ENCODE measurements at places on chromosomes 4 and X.

- DNase-seq = no peak
Measured at GRCh38 chrX:109184506-109185139, 297.3 kb downstream of the GUCY2F start.

- no peak for DNase-seq
Measured at GRCh38 chrX:154693394-154693793, 40.0 kb upstream of the CTAG2 start.

- DNase-seq = no peak
Measured at GRCh38 chrX:134868771-134869495, 121.9 kb upstream of the SMIM10 start.

GRCh38 chr4:52408032-52408431 lies 251.1 kb downstream of the USP46 start:
- DNase-seq = no peak

- DNase-seq = no peak
Measured at GRCh38 chr4:42436928-42437565, 39.8 kb downstream of the SHISA3 start.

DNA sequence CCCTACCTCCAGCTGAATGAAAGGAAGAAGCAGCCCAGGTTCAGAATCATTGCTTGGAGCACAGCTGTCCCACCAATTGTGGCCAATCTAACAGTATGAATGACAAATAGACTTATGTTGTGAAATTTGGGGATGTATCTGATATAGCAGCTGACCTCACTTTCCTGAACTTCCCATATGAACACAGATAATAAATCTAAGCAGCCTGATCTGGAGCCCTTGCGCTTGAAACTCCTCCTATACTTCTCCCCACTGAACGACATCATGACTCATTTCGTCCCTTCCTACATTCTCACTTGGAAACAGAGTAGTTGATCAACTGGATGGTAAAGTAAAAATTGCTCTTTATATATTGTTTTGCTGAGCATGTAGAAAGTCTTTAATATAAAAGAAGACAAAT lies 24.2 kb upstream of the AMELX start:
- DNase-seq = no peak

GRCh38 chr4:113951263-113951662 lies 28.2 kb downstream of the ARSJ start:
- no peak for DNase-seq

GRCh38 chr4:115357776-115358175 lies 244.4 kb upstream of the NDST4 start:
- no peak for DNase-seq

DNA sequence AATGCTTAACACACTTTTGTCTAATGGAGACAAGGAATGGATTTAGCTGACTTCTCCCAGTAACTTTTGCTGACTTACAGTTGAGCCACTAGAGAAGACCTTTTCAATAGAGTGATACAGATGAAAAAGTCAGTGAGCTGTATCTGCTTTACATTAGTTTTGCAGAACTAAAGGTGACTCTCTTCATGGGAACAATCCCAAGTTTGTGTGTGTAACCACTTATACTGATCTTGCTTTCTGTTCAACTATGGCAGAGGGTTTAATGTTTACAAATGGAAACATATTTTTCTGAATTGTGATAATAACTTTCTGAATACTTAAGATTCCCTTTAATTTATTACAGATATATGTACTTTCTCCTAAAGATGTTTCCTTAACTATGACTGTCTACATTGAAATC lies 182.6 kb upstream of the PUDP start:
- no peak for DNase-seq

GRCh38 chr4:168923526-168924194 lies 86.4 kb downstream of the CBR4 start:
- peak; percentile 57 for DNase-seq

DNA sequence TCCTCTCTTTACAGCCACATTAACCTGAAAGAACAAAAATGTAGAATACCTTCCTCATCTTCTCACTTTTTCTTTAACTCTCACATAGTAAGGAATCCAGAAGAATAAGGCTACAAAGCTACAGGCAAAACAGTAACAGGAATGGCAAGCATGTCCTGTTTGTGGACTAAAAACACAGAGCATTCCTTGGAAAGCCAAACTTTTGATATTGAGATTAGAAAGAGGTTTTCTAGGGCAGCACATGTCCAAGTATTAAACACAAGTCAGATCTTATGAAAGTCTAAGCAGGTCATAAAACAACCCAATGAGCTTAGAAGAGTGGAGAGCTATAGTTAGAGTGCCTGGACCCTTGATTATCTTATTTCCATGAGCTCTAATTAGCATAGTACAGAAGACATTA lies 58.2 kb upstream of the FAM9C start:
- no peak for DNase-seq

GRCh38 chr4:3805026-3805425 lies 38.8 kb downstream of the ADRA2C start:
- DNase-seq = no peak

- no peak for DNase-seq
Measured at GRCh38 chr4:82753238-82753637, 45.4 kb downstream of the SCD5 start.

GRCh38 chrX:68838571-68838910 lies 9.7 kb downstream of the EFNB1 start:
- DNase-seq = no peak

GRCh38 chrX:17373337-17373736 lies 1.7 kb upstream of the NHS start:
- no peak for DNase-seq

GRCh38 chrX:118523920-118524319 lies 28.3 kb downstream of the DOCK11 start:
- no peak for DNase-seq

GRCh38 chr4:56681158-56681852 lies at the start of gene HOPX:
TSS of gene HOPX (minus strand) at chr4:56681296. CDS start at chr4:56657816, 23,480 bp downstream.
- peak; percentile 68 for DNase-seq

DNA sequence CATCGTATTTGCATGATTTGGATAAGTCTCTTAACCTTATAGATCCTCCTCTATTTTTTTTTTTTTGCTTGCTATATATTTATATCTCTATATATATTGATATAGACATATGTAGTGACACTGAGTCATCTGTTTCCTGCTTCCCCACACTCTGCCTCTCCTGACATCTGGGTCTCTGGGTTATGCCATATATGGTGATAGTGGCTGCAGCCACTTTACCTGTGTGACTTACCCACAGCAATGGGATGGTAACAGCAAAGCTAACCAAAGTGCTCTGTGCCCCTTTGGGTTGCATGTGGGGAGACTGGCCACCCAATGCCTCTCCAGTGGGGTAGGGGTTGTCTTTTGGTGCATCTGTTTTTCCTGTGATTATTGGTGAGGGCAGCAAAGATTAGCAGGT lies 14.5 kb downstream of the CMC4 start:
- DNase-seq = no peak

- no peak for DNase-seq
Measured at GRCh38 chr4:89136525-89136924, 25.2 kb downstream of the TIGD2 start.

- DNase-seq = no peak
Measured at GRCh38 chr4:99052902-99053301, 35.7 kb downstream of the ADH5 start.

DNA sequence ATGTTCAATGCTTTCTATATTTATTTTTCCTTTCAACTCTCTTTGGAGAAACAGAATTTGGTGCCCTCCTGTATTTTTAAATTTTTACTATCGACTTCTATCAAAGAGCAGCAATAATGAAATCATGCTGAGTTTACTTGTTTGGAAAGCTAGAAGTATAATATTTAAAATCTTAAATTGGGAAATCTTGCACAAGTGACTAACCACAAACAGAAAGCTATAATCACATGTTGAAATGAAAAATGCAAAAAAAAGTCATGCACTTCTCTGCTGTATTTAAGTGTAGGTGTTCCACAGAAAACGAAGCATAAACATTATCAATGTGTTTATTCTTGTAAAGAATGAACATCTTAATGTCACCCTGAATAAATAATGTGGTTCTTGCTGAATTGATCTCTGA lies 306.1 kb downstream of the PCDH18 start:
- DNase-seq = no peak

GRCh38 chr4:153114771-153115321 lies 89.4 kb upstream of the TRIM2 start:
- peak; percentile 52 for DNase-seq

DNA sequence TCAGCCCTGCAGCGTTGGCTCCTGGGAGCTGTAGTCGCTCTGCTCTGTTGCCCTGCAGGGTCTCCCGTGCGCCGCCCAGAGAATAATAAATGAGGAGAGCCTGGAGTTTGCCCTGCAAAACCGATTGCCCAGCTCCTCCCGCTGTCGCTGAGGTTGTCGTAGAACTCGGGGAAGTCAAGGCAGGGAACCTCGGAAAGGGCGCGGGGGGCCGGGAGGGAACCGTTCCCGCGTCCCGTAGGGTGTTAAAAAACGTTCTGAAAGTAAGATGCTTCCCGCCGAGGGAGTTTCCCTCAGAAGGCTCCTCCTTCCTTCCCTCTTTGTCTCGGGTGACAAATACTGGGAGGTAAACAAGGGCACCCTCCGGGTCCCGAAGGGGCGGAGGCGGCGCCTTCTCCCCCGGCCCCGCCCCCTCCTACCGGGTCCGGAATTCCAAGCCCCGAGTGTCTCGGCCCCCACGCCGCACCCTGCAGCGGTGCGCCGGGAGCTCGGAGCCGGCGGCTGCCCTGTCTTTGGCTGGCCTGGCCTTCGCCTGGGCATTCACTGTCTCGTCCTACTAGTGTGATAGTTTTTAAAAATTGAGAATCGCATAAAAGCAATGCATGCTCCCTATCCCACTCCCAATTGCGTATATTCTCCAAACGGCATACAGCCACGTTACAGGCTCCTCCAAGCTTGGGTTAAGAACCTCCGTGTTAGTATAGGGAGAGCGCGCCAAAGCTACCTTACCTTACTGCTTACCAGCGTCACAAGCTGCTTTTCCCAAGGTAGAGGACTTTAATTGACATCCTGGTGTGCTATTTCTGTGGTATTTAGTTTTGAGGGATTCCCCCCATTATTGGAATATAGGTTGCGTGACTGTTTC lies 964 bp upstream of the HMGB2 start:
- no peak for DNase-seq

DNA sequence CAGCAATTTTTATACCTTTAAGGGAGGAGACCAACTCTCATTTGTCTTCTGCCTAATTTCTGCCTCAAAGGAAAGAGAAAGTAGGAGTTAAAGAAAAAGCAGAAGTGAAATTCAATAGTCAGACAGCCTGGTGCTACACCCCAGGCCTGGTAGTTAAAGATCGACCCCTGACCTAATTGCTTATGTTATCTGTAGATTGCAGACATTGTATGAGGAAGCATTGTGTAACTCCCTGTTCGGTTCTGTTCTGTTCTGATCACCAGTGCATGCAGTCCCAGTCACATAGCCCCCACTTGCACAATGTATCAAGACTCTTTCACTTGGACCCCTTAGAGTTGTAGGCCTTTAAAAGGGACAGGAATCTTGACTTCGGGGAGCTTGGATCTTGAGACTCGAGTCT lies 335.9 kb upstream of the AR start:
- no peak for DNase-seq

DNA sequence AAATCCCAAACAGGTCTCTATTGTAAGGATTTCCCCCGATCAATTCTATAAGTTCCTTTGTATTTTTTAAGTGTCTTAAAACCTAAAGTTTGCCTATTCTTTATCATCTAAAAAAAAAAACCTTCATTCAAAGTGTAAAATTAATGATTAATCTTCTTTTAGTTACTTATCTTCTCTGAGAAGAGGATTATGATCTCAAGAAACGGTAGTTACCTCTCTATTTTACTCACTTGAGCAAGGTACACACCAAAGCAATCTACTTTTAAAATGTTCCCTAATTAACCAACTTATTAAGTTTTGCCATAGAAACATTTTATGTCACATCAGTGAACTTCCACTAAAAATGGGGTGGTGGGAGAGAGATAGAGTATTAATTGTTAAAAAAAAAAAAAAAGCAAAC lies 15.2 kb upstream of the GALNT7 start:
- DNase-seq = no peak

DNA sequence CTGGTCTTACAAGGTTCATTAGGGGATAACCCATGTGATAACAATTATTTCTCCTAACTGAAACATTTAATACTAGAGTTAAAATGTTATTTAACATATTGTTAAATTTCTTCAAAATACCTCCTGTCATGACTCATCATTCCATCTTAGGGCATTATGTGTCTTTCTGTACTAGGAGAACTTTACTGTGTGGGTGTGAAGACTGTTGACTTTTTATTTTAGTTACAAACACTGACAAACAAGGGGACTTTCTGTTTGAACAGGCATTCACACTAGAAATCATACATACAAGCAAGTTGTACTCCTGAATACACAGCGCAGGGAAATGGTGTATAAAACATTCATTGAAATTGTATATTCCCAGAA lies 175.9 kb downstream of the FBXW7 start:
- DNase-seq = no peak

GRCh38 chr4:58499182-58499581 lies 1389.0 kb upstream of the IGFBP7 start:
- no peak for DNase-seq

DNA sequence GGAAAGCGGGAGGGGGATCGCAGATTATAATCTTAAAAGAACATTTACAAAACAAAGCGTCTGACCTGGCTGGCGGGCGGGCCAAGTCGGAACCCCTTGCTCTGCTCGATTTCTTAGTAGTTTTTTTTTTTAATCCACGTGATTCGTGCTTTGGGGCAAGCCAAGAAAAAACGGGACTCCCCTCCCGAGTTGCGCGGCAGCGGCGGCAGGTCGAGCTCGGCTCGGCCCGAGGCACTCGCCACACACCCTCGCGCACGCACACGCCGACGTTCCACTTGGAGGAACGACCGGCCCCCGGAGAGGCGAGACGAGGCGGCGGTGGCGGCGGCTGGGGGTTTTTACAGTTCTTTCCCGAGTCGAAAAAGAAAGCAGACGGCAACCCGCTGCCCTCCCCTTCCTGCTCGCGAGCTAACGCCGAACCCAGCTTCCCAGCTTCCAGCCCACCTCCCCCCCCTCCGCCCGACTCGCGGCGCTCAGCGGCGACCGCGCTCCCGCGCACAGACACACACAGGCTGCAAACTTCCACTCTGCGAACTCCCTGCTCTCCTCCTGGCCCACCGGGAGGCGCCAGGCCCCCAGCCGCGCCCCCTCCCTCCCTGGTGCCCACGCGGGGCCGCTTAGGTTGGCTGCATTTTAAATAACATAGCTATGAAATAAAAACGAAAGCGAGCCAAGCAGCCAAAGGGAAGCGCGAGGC lies 1.2 kb downstream of the BCOR start:
- peak; percentile 72 for DNase-seq

- DNase-seq = no peak
Measured at GRCh38 chr4:57081651-57082621, 28.2 kb downstream of the IGFBP7 start.

GRCh38 chr4:71526637-71527406 lies 188.0 kb downstream of the SLC4A4 start:
- DNase-seq = no peak

GRCh38 chr4:149884529-149885181 lies 69.0 kb upstream of the IQCM start:
- no peak for DNase-seq

- DNase-seq = no peak
Measured at GRCh38 chrX:115449742-115450141, 111.2 kb upstream of the PLS3 start.
